ENCODE measurements at places on chromosomes 5 and 9.
A peak's percentile ranks its signal among the peaks of the same experiment; 100 is the strongest.

- no peak for DNase-seq
Measured at GRCh38 chr5:133995883-133996563, 8.8 kb downstream of the VDAC1 start.

- DNase-seq = peak; percentile 47
Measured at GRCh38 chr9:124394596-124394995, 20.6 kb downstream of the PSMB7 start.

DNA sequence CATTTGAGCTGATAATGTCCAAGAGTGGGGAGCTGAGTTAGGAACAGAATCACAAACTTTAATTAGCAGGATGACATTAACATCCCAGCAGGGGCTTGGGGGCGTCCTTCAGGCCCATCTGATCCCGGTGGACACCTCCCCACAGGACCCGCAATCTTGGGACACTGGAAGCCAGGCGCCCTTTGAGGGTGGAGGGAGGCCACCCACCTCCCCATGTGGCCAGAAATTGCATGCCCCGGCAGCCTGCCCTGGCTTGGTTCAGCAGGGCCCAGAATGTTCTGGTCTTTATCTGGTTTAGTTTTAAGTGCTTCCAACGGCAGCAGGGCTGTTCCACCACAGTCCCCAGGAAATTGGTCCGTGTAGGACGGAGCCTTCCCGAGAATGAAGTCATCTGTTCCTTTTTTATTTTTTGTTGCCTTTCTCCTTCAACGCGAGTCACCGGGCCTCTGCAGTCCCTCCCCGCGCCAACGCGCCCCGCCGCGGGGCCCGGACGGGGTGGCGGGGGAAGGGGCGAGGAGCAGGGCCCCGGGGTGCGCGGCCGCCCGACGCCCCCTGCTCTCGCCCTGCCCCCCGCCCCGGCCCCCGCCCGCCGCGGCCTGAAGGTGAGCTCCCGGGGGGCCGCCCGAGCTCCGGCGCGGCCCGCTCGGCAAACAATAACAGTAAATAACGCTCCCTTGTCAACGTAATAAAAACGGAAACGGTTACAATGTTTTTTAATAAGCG, 207.9 kb downstream of the C9orf50 start:
- no peak for DNase-seq

- no peak for DNase-seq
Measured at GRCh38 chr5:153080940-153081339, 409.5 kb upstream of the GRIA1 start.

DNA sequence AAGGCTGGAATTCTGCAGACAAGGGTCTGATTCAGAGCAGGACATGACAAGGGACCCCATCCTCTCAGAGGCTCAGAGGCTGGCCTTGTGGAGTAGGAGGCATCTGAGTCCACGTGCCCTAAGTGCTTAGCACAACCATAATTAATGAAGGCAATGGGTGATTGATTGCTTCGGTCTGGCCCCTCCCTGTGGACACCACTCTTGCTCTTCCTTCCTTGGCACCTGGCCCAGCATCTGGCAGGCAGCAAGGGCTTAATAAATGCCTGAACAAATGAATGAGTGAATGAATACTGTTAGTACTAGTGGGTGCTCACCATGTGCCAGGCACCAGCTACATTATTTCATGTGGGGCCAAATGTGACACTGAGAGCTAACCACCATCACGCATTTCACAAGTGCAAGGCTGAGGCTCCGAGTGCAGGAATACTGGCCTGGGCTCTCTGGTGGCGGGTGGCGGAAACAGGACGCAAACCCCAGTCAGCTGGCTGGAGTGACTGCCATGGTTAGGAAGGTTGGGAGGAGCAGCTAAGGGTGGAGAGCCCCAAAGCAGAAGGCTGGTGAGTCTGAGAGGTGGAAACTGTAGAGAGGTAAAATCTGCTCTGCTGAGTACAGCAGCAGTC, 53.6 kb downstream of the ASS1 start:
- no peak for DNase-seq

- DNase-seq = no peak
Measured at GRCh38 chr9:136840877-136841645, 1.2 kb upstream of the AJM1 start.

DNA sequence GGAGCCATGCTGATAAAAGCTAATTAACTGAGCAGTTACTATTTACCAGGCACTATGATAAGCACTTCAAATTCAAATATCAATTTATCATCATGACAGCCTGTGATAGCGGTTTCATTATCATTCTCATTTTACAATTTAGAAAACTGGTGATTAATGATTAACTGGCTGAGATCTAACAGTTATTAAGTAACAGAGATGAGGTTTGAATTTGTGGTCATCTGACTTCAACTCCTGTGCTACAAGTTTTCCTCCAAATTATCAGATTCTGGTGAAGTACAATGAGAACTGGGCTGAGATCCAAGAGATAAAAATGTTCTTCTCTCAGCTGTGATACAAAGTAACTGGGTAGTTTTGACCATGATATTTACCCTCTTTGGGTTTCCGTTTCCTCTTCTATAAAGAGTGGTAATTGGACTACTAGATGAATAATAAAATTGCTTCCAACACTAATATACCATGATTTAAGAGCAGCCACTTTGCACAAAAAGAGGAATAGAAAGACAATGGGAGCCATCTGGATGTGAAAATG, 74.5 kb upstream of the CCNG1 start:
- DNase-seq = no peak

- no peak for DNase-seq
Measured at GRCh38 chr5:43244823-43245565, 53.0 kb downstream of the NIM1K start.

GRCh38 chr9:72743836-72744235, 209.0 kb downstream of the ALDH1A1 start:
- no peak for DNase-seq

- DNase-seq = no peak
Measured at GRCh38 chr9:128546504-128546903, 5.9 kb upstream of the SPTAN1 start.

DNA sequence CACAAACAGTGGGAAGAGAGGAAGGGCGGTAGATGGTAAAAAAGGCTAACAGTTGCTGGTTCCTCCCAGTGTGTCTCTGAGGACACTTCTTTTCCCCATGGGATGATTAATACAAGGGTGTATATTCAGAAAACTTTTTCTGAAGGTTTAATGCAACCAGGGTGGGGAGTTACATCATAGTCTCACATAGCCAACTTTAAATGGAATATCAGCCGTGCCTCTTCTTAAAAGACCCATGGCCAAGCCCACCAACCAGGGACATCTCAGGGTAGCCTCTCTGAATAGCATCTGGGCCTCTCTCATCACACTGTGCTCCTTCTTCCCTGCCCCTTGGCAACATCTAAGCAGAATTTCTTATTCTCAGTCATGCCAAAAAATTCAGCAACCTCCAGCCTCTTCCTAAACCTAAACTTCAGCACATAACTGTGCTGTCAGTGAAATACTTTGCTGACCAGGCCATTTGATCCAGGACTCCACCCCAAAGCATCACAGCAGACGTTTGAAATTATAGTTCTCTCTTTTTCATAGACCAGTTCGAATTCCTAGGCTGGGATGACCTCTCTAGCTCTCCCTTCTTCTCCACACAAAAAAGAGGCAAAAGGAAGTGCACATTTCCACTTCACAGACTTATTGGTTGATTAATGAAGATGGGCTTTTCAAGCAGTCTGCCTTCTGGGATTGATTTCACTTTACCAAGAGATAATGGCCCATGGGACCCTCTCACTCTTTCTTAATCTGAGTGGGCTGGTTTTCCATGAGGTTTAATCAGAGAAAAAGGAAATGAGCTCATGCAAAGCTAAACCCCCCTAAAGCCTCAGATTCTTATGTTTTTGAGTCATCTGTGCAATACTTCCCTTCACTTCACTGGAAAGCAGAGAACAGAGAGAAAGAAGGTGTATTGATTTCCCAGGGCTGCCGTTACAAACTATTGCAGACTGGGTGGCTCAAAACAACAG, 85.1 kb upstream of the RAI14 start:
- DNase-seq = no peak

- no peak for DNase-seq
Measured at GRCh38 chr9:73269430-73270101, 117.9 kb downstream of the ANXA1 start.

GRCh38 chr9:105864248-105864898, 170.0 kb downstream of the TMEM38B start:
- DNase-seq = no peak

- DNase-seq = no peak
Measured at GRCh38 chr9:136798708-136799078, 2.6 kb downstream of the CCDC183 start.

DNA sequence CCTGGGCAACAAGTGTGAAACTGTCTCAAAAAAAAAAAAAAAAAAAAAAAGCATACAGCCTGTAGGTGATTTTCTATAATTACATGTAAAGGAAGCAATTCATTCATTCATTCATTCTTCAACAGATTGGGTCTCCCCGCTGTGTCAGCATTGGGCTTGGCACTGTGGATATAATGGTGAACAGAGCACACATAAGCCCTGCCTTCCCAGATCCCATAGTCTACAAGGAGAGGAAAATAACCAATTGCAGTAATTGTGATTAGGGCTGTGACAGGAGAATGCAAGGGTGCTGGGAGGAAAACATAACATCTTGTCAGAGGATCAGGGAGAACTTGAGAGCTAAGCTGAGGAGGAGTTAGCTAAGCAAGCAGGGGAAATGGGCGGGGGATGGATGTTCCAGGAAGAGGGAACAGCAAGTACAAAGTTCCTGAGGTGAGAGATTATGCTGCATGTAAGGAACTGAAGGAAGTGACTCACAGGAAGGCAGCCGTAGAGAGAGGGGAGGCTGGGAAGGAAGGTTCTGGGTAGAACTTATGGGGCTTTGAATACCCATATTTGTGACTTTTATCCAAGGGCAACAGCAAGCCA, 24.0 kb upstream of the KLF9 start:
- no peak for DNase-seq

DNA sequence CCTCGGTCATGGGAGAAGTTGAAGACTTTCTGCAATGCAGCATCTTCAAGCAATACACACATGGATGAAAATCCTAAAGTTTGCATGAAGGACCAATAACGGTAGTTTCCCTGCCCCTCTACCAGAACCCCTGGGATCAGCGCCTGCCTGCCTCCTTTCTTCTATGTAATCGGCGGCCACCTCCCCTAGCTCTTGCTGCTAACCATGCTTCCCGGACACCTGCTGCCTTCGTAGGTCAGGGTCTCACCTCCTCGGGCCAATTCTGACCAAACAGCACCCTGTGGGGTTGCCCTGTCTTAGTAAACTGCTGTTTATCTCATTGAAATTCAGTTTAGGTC, 388 bp upstream of the MED10 start:
- DNase-seq = no peak

DNA sequence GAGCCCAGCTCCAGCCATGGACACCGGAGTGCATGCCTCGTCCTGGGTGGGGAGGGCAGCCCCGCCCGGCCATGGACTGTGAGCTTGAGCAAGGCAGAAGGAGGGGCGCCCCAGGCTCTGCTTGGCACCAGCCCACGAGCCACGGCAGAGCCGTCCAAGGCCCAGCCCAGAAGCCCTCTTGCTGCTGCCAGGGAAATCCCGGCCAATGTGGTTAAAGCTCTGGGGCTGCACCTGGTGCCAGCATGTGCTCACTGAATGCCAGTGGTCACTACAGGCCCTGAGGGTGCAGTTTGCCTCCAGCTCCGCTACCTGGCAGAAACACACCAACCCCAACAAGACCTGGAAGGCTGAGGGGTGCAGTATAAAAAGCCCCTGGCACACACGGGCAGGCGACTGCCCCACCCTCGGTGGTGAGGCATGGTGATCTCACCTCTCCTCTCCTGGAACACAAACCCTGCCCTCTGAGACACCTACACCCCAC, 11.8 kb downstream of the BRD3 start:
- DNase-seq = no peak

GRCh38 chr5:124504081-124504916, 242.1 kb downstream of the ZNF608 start:
- no peak for DNase-seq

GRCh38 chr5:154892369-154892771, 33.9 kb downstream of the CNOT8 start:
- DNase-seq = no peak

- no peak for DNase-seq
Measured at GRCh38 chr5:52880541-52880940, 92.8 kb downstream of the ITGA1 start.

DNA sequence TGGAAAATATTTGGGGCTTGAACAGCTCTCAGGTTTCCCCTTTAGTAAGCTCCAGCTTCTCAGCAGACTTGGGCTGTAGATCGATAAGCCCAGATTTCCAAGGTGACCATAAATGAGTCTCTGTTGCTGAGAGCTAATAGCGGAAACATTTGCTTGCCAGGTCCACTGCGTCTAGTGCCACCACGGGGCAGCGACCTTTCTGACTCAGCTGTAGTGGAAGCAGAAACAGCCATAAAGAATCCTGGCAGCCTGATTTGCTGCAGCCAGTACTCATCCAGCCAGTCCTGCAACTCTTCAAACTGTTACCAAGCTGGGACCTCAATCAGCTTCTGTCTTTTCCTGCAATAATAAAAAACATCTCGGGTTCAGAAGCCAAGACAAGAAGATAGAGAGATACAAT, 241.7 kb downstream of the DOCK8 start:
- DNase-seq = no peak

DNA sequence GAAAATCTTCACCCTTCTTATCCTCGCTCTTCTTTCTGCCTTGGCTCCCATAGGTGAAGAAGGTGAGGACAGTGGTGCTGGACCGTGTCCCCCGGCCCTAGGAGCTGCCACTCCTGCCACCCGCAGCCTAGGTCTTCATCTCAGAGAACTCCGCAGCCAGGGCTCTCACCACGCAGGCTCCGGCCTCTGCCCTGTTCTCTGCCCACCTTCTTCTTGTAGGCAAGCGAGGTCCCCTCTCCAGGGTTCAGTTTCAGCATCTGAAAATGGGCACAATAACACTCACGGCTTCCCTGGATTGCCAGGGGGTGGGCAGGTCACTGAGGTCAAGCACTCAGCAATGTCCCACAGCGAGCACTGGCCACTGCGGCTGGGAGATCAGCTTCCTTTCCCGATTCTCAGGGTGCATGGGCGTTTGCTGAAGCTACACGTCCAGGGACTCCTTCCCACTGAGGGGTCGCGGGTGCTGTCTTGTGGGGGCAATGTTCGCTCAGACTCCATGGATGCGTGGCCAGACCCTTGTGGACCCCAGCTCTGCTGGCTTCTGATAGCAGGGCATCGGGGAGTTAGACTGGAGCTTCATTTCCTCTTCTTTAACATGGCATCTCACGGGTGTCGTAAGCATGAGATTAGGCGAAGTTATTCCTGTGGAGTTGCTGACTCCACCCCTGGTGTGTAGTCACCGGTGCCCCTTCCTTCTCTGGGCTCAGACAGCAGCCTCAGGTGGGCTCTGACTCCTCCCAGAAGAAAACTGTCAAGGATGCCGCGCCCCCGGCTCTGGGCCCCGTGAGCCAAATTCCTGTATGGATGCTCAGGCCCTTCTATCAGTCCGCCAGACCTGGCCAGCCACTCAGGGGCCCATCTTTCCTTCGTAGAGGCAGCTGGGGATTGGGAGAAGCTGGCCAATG, 145.1 kb upstream of the IRX2 start:
- DNase-seq = no peak

- DNase-seq = no peak
Measured at GRCh38 chr5:58458743-58459145, 1.1 kb downstream of the PLK2 start.
